ENCODE measurements at places on chromosomes 1 and 21. TPM values are rescaled to one million over a fixed set of nuclear protein-coding genes. Genes with fewer than 3 reads are reported as not detected.
A peak's percentile ranks its signal among the peaks of the same experiment; 100 is the strongest.

DNA sequence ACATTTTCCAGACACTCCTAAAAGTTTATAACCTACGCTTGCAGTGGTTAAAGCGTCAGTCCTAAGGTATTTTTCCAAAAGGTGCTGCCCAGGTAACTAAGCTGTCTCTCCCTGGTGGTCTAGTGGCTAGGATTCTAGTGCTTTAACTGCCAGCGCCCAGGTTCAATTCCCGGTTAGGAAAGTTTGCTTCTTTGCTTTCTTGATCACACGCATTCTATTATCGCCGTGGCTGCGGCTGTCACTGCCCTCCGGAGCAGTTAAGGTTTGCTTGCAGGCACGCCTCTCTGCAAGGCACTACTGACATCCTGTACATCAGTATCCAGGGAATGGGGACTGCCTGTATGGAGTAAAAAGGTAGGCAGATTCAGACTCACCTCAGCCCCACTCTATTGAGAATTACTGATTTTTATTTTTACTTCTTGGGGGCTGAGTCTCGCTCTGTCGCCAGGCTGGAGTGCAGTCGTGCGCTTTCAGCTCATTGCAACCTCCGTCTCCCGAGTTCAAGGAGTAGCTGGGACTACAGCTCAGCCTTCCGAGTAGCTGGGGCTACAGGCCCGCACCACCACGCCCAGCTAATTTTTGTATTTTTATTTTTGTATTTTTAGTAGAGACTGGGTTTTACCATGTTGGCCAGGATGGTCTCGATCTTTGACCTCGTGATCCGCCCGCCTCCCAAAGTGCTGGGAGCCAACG, 53.2 kb upstream of the CFAP126 start:
- no peak for DNase-seq

- DNase-seq: no peak
Observed at GRCh38 chr1:67646145-67647035, 38.6 kb upstream of the GADD45A start.

GRCh38 chr21:37058261-37058660, 14.6 kb downstream of the PIGP start:
- DNase-seq: no peak

GRCh38 chr1:24100945-24101737, 10.8 kb downstream of the MYOM3 start:
- DNase-seq: no peak

GRCh38 chr1:156461109-156461508, 39.5 kb downstream of the MEF2D start:
- no peak for DNase-seq

DNA sequence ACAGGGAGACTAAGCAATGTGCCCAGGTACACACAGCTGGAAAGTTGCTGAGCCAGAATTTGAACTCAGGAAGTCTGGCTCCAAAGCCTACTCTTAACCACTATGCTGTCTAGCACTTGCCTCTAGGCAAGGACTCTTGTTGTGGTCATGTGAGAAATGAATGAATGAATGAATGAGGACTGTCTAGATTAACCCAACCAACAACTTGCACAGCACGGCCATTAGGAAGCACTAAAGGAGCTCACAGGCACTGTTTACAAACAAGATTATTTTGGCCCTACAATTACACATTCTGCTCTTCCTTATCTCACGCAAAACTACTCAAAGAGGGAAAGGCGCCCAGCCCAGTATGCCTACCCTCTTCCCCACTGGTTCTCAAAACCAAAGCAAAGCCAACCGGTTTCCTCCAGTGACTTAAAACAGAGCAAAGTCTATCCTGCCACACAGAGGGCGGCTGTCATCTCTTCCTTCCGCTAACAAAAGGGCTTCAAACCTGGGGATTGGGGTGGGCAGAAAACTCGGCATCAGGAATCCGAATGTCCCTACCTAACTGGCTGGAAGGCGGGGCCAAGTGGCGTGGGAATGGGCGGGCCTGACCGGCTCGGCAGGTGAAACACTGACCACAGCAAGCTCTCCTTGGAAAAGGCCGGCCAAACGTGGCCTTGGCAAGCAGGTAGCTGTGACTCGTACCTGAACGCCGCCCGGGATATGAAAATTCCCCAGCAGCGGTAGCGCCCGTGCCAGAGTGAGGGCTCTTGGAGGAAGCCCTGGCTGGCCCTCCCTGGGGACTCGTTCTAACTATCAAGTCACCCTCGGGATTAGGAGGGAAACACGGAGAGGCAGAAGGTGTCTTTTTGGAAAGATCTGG, 948 bp downstream of the STK40 start:
- DNase-seq: no peak

- DNase-seq: no peak
Observed at GRCh38 chr1:89085781-89086180, 20.8 kb upstream of the GBP1 start.

GRCh38 chr1:156945881-156946661, 25.6 kb downstream of the LRRC71 start:
- DNase-seq: no peak

DNA sequence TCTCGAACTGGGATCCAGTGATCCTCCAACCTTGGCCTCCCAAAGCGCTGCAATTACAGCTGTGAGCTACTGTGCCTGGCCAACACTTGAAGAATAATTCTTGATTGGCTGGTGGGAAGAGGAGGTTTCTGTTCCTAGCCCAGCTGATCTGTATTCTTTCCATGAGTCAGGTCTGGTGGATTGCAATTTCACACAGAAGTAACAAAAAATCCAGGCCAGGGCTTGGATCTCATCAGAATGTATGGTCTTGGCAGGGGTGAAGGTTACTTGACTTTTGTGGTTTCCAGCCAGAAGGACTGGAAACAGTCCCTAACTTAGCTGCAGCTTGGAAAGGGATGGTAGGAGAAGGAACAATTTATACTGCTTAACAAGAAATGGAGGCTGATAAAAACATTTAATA, 5.1 kb upstream of the HP1BP3 start:
- DNase-seq: no peak

GRCh38 chr1:61561666-61562065, 163.3 kb downstream of the TM2D1 start:
- no peak for DNase-seq

DNA sequence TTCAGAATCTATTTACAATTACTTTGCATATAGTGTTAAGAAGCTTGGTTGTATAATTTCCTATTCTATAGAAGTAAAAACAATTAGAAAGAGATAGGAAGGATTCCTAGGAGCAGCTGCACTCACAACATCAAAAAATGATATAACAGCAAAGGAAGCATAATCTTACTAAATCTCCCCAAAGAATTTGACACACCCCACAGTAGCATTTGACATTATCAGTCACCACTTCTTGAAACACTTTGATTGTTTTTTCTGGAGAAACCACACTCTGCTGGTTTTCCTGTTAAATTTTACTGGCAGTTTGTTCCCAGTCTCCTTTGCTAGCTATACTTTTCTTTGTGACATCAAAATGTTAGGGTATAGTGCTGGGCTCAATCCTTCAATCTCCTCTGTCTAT, 100.8 kb upstream of the KIAA1614 start:
- DNase-seq: no peak

GRCh38 chr1:229661022-229661877, 35.2 kb downstream of the URB2 start:
- DNase-seq: no peak

- no peak for DNase-seq
Observed at GRCh38 chr21:27320868-27321267, 354.0 kb upstream of the ADAMTS5 start.

DNA sequence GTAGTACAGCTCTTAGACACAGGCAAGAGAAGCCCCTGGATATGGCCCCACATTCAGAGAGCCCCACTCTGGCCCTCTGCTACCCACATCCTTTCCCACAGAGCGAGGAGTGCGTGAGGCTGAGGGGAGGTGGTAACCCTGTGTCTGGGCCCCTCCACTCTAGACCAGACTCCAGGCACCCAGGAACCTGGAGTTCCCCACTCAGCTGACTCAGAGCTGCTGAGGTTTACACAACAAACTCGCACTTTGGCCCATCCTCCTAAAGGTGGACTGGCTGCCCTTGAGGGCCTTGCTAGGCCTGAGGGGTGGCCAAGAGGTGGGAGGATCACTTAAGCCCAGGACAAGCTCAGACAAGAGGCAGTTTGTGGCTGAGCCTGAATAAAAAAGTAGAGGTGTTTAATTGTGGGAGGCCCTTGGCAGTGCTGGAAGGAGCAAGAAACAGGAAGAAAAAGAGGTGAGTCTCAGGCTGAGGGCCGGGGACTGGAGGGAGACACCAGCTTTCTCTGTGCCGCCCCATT, 10.7 kb downstream of the MR1 start:
- DNase-seq: peak; percentile 94

DNA sequence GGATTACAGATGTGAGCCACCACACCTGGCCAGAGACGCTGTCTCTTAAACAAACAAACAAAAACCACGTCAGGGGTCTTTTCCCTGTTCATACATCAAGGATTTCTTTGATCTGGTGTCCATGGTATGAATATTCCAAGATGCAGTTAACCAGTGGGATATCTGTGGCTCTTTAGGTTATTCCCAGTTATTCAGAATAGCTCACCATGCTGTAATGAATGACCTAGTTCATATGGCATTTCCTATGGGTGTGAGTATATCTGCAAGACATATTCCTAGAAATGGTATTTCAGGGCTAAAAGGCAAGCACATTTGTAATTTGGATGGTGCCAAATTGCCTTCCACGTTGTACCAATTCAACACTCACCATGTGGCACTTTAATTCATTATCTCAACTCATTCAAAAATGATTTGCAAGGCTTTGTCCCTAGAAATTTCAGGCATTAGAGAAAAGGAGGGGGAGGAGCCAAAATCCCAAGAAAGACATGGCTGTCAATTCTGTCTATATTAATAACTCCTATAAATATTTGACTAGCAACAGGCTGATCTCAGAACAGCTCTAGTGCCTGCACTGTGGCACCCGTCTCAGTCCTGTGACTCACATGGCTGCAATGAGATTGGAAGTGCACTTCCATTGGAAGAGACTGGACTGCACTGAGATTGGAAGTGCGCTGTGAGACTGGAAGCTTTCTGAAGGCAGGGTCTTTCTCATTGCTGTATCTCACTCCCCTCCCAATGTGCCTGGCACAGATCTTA, 6.0 kb upstream of the STMN1 start:
- no peak for DNase-seq

DNA sequence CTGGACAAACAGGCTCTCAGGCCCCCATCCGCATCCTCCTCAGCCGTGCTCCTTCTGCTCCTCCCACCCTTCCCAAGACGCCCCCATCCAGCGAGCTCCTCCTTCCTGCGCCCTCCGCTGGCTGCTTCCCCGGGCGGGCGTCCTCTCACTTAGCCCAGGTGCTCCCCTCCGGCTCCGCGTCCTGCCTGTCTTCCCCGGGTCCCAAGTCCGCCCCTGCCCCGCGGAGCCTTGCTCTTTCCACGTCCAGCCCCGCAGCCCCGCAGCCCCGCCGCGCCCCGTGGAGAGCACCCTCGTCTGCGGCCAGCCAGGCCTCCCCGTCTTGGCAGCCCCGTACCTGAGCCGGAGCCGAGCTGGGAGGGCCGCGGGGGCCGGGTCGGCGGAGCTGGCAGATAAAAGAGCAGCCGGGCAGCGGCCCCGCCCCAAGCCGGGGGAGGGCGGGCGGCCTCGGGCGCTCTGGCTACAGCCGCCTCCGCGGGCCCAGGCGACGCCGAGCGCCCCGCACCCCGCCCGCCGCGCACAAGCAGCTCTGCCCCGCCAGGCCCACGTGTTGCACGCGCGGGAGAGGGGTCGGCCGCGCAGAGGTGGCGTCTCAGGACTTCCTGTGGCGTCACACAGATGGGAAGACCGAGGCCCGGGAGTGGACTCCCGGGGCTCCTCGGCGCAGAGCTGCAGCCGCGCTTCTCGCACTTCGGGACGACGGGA, at the start of gene PAQR7:
PAQR7 (minus strand) TSS at position 555 of the 702 bp plus-strand sequence. CDS start 11,869 bp downstream, outside the sequence.
- peak; percentile 82 for DNase-seq

GRCh38 chr1:230282157-230282556, 144.0 kb downstream of the PGBD5 start:
- DNase-seq: no peak

GRCh38 chr1:27724961-27725373, 794 bp upstream of the FAM76A start:
- DNase-seq: no peak

OR14K1 gene
- total RNA-seq: not detected

KRTAP23-1 gene
- total RNA-seq: not detected

GJA5 gene
- total RNA-seq: not detected

CTSS gene
- total RNA-seq: 76.2 TPM

CSMD2 gene
- total RNA-seq: not detected

TRAF5 gene
- 27.8 TPM for total RNA-seq

CNIH3 gene
- total RNA-seq: 1.5 TPM

All from natural killer cell treated with Interleukin-12 subunit alpha and Interleukin-12 subunit beta and Interleukin-15 and Interleukin-18, amount 100 ng/mL, for 72 hours (primary cell).